ENCODE measurements at places on chromosomes 4 and X.

DNA sequence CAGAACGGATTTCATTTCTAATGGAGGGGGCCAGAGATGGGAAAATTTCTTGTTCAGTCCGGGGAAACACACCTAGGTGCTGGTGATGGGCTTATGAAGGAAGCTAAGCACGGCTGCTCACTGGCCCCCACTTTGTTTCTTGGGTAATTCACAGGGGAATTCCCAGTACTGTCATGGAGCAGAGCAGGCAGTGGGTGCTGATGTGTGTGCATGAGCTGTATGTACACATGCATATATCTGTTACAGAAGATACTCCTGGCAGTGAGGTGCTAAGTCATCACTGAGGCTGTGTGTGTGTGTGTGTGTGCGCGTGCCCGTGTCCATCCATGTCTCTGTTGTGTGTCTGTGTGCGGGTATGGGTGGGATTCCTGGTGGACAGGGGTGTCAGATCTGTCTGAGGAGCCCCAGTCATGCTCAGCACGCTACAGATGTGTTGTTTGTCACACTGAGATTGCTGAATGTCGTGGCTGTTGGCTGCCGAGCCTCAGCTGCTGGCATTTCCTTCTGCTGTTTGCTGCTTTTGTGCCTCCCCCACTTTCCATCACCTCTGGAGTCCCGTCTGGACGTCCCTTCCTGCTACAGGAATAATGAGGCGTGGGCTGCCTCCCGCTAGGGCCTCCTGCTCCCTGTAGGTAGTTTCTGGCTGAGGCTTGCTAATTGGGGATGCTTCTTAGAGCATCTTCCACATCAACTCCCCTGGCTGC is 53.3 kb downstream of the JADE1 start:
- no peak for DNase-seq

DNA sequence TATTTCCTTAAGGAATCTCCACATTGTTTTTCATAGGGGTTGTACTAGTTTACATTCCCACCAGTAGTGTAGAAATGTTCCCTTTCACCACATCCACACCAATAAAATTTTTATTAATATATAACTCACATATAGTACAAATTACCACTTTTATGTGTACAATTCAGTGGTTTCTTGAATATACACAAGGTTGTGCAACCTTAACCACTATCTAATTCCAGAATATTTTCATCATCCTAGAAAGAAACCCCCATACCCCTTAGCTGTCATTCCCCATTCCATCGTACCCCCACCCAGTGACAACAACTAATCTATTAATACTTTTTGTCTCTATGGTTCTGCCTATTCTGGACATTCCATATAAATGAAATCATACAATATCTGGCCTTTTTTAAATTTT is 108.3 kb upstream of the USP9X start:
- DNase-seq = no peak

GRCh38 chr4:113445286-113445685 is 316.3 kb downstream of the CAMK2D start:
- no peak for DNase-seq

DNA sequence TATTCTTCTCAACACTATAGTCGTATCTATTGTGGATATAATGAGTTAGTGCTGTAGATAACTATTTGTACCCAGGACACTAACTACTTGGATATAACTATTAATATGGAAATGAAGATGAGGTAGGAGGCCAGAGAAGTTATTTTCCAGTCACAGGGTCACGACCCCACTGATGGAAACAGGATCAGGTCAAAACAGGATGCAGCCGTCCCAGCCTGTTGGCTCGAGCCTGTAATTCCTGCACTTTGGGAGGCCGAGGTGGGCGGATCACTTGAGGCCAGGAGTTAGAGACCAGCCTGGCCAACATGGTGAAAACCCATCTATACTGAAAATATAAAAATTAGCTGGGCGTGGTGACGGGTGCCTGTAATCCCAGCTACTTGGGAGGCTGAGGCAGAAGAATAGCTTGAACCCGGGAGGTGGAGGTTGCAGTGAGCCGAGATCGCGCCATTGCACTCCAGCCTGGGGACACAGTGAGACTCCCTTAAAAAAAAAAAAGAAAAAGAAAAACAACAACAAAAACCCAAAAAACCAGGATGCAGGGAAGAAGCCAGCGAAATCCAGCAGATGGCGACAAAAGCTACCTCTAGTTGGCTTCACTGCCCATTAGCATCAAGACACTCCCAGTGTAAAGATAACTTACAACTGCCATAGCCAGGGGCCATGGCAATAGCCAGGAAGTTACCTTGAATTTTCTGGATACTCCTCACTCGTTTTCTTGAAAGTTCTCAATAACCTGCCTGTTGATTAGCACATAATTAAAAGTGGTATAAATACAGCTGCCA is 37.9 kb upstream of the NKAP start:
- no peak for DNase-seq

GRCh38 chr4:156036496-156036895 is 82.8 kb upstream of the CTSO start:
- DNase-seq = no peak

- peak; percentile 17 for DNase-seq
These were observed 791 bp downstream of the GUCY1B1 start for GRCh38 chr4:155759372-155760252.

GRCh38 chrX:153821066-153821465 is 9.3 kb downstream of the PDZD4 start:
- DNase-seq = no peak

DNA sequence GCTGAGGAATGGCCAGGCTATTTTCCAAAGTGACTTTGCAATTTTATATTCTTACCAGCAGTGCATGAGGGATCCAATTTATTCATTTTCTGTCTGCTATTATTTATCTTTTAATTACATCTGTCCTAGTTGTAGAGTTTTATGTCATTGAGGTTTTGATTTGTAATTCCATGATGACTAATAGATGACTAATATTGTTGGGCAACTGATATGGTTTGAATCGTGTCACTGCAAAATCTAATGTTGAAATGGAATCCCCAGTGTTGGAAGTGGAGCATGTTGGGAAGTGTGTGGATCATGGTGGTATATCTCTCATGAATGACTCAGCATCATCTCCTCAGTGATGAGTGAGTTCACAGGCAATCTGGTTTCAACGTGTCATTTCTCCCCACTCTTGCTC is 201.5 kb downstream of the TBX22 start:
- DNase-seq = no peak

- no peak for DNase-seq
These were observed 64.5 kb upstream of the MMAA start for GRCh38 chr4:145554691-145555090.
